ENCODE measurements at places on chromosomes 12 and 14. TPM values are rescaled to one million over a fixed set of nuclear protein-coding genes. Genes with fewer than 3 reads are reported as not detected.

GRCh38 chr12:104825408-104825807, 132.7 kb downstream of the SLC41A2 start:
- H3K4me3 ChIP-seq = no peak overlapping the region
- no peak for DNase-seq
- H3K4me1 ChIP-seq = no peaks in the 10 kb centered on the region
- H3K36me3 ChIP-seq = no peaks in the 10 kb centered on the region
- no peak overlapping the region for H3K27ac ChIP-seq

The PLXNC1 gene
- 0.52 TPM for total RNA-seq

DNA sequence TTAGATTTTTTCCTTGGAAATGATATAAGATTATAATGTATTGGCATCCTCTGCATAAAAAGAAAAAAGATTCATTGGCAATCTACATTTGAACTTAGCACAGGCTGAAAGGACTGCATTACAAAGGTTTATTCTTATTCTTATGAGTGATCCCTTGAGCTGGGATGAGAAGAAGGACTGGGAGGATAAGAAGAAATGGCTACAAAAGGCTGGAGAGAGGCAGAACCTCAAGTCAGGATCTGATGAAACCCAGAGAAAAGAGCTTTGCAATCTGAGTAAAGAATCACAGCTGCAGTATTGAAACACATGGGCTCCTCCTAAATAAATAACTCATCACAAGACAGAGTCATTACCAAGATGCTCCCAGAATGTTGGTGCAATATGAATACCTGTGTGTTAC, 1635.4 kb upstream of the FLRT2 start:
- H3K4me1 ChIP-seq = no peaks in the 10 kb centered on the region
- no peaks in the 10 kb centered on the region for H3K36me3 ChIP-seq
- no peaks in the 10 kb centered on the region for H3K27me3 ChIP-seq

DNA sequence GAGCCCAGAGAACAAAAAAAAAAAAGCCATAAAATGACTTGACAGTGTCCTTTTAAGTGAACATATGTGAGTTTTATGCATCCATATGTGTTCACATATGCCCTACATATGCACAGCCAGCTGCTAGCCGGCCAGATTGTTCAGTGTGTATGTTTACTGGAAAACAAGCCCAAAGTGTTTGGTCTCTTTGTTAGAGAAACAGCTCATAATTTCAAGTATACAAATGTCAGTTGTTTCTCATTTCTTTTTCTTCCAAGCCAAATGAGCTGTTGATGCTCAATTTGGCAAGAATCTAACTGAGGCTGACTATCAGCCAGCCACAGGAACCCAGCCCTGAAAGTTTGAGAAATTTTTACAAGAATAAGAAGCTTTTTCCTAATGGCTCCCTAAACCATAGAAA, 60.8 kb upstream of the TSPAN8 start:
- H3K4me1 ChIP-seq = no peaks in the 10 kb centered on the region
- H3K4me3 ChIP-seq = no peak overlapping the region
- DNase-seq = no peak
- H3K27ac ChIP-seq = no peak overlapping the region
- H3K27me3 ChIP-seq = no peaks in the 10 kb centered on the region
- H3K36me3 ChIP-seq = no peaks in the 10 kb centered on the region

DNA sequence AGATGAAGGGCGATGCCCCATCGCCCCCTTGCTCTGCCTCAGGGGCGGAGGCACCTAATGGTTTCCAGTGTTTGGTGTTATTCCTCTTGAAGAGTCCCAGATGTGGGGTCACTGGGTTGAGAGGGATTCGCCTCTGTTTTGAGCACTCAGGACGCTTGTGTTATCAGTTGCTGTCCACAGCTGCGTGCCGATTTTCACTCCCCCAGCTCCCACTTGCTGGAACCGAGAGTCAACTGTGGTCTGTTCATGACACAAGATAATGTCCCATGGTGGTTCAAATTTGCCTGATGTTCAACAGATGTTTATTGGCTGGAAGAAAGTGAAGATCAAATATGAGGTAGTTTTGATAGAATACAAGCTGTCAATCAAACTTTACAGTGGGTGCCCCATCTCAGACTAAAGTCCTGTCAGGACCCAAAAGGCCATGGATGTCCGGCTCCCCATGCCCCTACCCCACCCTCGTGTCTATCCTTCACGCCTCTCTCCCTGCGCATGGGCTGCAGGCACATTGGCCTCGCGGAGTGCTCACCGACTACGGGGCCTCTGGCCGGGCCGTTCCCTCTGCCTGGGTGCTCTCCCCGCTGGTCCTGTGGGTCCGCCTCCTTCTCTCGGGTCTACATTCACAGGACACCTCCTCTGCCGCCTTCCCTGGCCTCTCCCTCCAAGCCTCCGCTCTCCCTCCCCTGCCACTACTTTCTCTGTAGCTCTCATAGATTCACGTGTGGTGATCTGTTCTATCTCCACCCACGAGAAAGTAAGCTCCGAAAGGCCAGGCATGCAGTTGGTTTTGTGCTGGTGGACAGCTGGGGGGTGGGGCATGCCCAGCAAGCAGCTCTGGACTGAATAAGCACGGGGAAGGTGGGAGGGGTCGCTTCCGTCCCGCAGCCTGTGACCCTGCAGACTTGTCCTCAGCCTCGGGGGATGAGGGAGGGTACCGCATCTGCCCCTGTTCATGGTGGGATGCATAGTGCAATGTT, 6.8 kb upstream of the TRAF3 start:
- no peaks in the 10 kb centered on the region for H3K4me1 ChIP-seq
- no peak overlapping the region for H3K4me3 ChIP-seq
- no peak for DNase-seq
- H3K27ac ChIP-seq = no peak overlapping the region

The RD3L gene
- total RNA-seq = not detected

- no peaks in the 10 kb centered on the region for H3K36me3 ChIP-seq
- no peak overlapping the region for H3K4me3 ChIP-seq
- no peaks in the 10 kb centered on the region for H3K27me3 ChIP-seq
- no peaks in the 10 kb centered on the region for H3K4me1 ChIP-seq
- no peak for DNase-seq
Observed at GRCh38 chr12:98955284-98955683, 310.2 kb downstream of the APAF1 start.
